Activated CD4-positive, CD25-positive, alpha-beta regulatory T cell (primary cell): ENCODE measurements at places on chromosomes 5 and 9.

DNA sequence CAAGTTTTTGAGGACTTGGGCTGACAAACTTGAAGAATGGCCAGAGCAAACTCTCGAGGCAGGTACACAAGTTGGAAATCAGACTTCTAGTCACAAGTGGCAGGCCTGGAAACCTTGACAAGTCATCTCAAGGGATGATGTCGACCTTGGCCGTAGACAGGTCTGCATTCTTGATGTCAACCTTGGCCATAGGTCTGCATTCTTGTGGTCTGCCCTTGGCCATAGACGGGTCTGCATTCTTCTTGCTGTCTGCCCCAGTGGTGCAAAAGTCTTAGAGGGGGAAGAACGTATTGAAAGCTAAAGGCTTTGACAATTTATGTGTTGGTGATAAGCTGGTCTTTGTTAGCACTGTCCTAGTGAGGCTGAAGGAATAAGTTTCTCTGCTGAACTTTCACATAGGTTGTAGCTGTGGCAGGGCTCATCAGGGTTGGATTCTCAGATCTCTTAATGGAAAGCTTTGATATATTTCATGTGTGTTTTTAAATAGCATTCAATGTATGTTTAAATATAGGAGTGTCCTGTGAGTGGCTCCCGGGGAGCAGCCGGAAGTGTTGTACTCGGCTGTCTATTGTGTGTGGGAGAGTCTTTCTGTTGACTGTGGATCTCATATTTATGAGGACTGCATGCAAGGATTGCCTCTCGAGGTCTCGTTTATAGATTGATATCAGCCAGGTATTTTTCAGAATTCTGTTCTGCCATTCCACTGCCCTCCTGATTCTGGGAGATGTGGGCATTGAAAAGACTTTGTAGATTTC is 27.0 kb downstream of the SUB1 start:
- no peak for DNase-seq

- DNase-seq, result no peak
Observed at GRCh38 chr5:69295088-69295754, 37.4 kb downstream of the CCDC125 start.

DNA sequence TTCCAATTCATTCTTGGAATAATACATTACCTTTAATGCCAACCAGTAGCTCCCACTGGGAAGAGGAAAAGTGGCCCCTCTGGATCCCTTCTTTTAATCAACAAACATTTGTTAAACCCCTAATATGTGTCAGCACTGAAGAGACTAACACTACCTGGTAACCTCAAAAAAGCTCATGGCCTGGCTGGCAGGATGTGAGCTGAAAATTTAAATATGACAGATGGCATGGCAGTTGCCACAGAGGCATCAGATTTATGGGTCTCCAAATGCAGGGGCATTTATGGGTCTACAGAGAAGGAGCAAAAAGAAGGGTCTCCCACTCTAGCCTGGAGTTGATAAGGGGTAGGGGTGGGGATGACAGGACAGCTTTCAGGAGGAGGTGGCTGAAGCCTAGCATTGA is 12.5 kb downstream of the DNAH5 start:
- DNase-seq, result no peak

DNA sequence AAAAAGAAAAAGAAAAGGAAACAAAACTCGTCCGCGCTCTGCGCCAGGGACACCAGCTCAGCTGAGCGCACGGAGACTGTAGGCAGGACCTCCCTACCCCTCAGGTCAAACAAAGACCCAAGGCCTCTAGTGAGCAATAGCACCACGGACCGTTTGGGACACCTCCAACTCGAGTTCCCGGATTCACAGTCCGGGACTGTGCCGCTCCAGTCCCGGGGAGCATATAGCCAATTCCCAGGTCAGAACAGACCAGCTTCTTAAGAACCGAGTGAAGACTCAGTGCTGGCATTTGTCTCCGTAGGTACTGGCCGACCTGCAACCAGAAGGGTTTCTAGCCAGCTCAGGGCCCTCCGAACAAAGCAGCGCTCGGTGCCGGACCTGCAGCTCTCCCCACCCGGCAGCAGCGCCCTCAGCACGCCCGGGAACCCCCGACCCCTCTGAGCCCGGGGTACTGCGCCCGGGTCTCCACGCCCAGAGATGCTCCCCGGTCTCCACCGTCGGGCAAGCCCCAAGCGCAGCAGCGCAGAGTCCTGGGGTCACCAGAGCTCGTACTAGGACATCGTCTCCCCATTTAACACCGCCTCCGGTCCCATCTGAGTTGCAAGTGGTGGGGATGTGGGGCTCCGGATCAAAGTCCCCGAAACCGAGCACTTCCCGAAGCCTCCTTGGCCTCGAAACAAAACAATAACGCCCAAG is 591 bp downstream of the ABCA1 start:
- no peak for DNase-seq

DNA sequence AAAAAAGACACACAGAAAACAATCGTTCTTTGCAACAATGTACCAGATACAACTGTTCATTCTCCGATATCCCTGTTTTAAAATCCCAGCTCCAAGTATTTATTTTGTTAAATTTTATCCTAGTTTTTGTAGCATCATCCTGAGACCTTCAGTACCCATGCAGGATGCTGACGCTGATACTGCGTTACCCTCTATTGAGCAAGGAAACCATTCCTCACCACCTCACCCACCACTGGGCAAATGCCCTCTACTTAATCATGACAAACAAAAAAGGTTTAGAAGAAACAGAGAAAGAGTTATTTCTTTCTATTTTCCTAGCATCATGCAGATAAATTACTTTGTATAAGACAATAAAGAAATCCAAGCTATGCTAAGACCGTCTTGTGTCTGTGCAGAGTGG is 136.1 kb upstream of the PCA3 start:
- no peak for DNase-seq

GRCh38 chr9:129612815-129613519 is 7.9 kb downstream of the C9orf50 start:
- no peak for DNase-seq

DNA sequence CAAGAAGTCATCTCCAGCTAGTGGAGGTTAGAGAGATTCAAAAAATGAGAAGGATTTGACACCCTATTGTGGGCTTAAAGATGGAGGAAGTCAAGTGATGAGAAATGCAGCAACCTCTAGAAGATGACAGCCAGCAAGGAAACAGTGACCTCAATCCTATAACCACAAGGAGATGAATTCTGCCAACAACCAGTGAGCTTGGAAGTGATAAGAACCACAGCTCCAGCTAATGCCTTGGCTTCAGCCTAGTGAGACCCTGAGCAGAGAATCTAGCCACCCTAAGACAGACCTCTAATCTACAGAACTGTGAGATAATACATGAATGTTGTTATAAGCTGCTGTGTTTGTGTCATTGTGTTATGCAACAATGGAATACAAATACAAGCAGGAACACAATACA is 262.4 kb downstream of the GRIA1 start:
- no peak for DNase-seq

- DNase-seq, result no peak
Observed at GRCh38 chr5:39138892-39139291, 64.7 kb upstream of the RICTOR start.

GRCh38 chr5:122062205-122062604 is 15.9 kb downstream of the LOX start:
- DNase-seq, result no peak

DNA sequence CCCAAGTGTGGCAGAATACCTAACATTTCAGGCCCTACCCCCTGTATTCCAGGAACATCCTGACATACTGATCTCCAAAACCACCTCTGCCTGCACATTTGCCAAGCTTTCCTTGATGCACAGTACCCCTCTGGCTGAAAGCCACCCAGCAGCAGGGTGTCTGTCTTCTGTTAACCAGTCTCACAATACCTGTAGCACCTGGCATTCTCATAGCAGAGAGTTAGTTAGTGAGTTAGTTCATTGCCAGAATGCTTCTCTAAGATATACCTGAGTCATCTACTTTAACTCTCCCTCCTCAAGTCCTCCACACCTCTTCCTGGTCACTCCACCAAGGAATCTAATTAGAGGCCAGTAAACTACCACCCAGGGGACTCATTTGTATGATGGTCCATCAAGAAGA is 46.1 kb upstream of the IL7R start:
- no peak for DNase-seq

GRCh38 chr5:13250464-13251291 is 693.8 kb downstream of the DNAH5 start:
- no peak for DNase-seq

GRCh38 chr5:88659529-88660263 is 223.3 kb downstream of the MEF2C start:
- no peak for DNase-seq

- DNase-seq, result no peak
Observed at GRCh38 chr5:69492391-69492922, at the start of gene OCLN. TSS of gene OCLN (plus strand) at chr5:69492790. CDS start at chr5:69504245, 11,455 bp downstream.

DNA sequence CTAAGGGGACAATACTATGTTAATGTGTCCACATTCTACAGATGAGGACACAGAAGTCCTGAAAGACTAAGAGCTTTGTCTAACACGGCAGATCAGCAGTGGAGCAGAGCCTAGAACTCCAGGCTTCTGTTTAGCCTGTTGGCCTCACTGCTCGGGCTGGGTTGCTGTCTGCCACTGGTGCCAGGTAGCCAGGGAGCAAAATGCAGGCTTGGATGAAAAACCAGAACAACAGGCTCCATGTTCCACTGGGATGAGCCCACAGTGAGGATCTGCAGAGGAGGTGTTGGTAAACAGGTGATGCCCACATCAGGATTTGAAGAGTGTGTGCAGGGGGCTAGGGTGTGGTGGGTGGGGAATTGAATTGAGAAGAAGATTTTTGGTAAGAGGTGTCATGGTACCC is 114.0 kb upstream of the TBC1D2 start:
- no peak for DNase-seq

- DNase-seq, result no peak
Observed at GRCh38 chr5:7878381-7878873, 9.5 kb downstream of the MTRR start.

- DNase-seq, result no peak
Observed at GRCh38 chr9:91643481-91644077, 219.9 kb upstream of the NFIL3 start.
